Epithelial cell of alveolus of lung (primary cell): ENCODE measurements at places on chromosomes 2 and 18. TPM values are rescaled to one million over a fixed set of nuclear protein-coding genes. Genes with fewer than 3 reads are reported as not detected.

MBP gene
- total RNA-seq = 1.8 and 2.2 TPM in 2 replicates

OTOS gene
- not detected in 2 replicates for total RNA-seq

KCNJ3 gene
- total RNA-seq = not detected in 2 replicates

FOXD4L1 gene
- under 0.01 and 0.16 TPM in 2 replicates for total RNA-seq

TUBB8B gene
- total RNA-seq = not detected in 2 replicates

SETBP1 gene
- total RNA-seq = 1.8 and 10.4 TPM in 2 replicates

C2orf72 gene
- 0.08 and 0.26 TPM in 2 replicates for total RNA-seq

PXDN gene
- total RNA-seq = 438 and 509 TPM in 2 replicates

ATOH8 gene
- 5.3 and 63.2 TPM in 2 replicates for total RNA-seq

SAG gene
- not detected in 2 replicates for total RNA-seq

NLRC4 gene
- total RNA-seq = not detected in 2 replicates

RAD51AP2 gene
- under 0.01 TPM in 1 of 2 replicates, not detected in the other for total RNA-seq

RUFY4 gene
- total RNA-seq = not detected in 2 replicates

DNER gene
- total RNA-seq = 1.2 and 4.8 TPM in 2 replicates

UPP2 gene
- not detected in 2 replicates for total RNA-seq

ANO7 gene
- 1.4 and 1.6 TPM in 2 replicates for total RNA-seq

CHRND gene
- total RNA-seq = 2.7 TPM in 1 of 2 replicates, not detected in the other

KANSL1L gene
- 6.3 and 13.6 TPM in 2 replicates for total RNA-seq

LRP1B gene
- total RNA-seq = 0.13 and 1.2 TPM in 2 replicates

SANBR gene
- total RNA-seq = 7.2 TPM in 2 replicates

OSBPL6 gene
- 2.9 and 11.2 TPM in 2 replicates for total RNA-seq

STARD6 gene
- not detected in 2 replicates for total RNA-seq

RGPD8 gene
- 0.56 and 2.3 TPM in 2 replicates for total RNA-seq

ALK gene
- total RNA-seq = not detected in 2 replicates

NR4A2 gene
- total RNA-seq = 1.0 and 57.6 TPM in 2 replicates

SERPINB7 gene
- 0.91 TPM in 1 of 2 replicates, not detected in the other for total RNA-seq

PIEZO2 gene
- total RNA-seq = 21.9 and 25.4 TPM in 2 replicates

C2orf66 gene
- 0.24 TPM in 1 of 2 replicates, not detected in the other for total RNA-seq

ICA1L gene
- 1.8 and 4.9 TPM in 2 replicates for total RNA-seq

AAMP gene
- 76.4 and 116 TPM in 2 replicates for total RNA-seq

ELOA2 gene
- total RNA-seq = not detected in 2 replicates

CNGA3 gene
- total RNA-seq = not detected in 2 replicates

C2orf81 gene
- total RNA-seq = 0.72 and 2.1 TPM in 2 replicates

ACADL gene
- under 0.01 TPM in 1 of 2 replicates, not detected in the other for total RNA-seq

THSD7B gene
- 0.13 TPM in 1 of 2 replicates, not detected in the other for total RNA-seq

SALL3 gene
- 1.3 TPM in 1 of 2 replicates, not detected in the other for total RNA-seq

CDK15 gene
- total RNA-seq = 0.24 and 0.91 TPM in 2 replicates

ITGA6 gene
- 11.8 and 19.0 TPM in 2 replicates for total RNA-seq

REG1B gene
- not detected in 2 replicates for total RNA-seq

KIAA2012 gene
- total RNA-seq = not detected in 2 replicates

FBXO36 gene
- total RNA-seq = 4.3 and 9.1 TPM in 2 replicates

CCDC121 gene
- total RNA-seq = 0.40 and 1.8 TPM in 2 replicates

ACTG2 gene
- total RNA-seq = 3.5 and 53.9 TPM in 2 replicates

METTL8 gene
- 8.6 and 18.4 TPM in 2 replicates for total RNA-seq

HOXD4 gene
- total RNA-seq = not detected in 2 replicates

ALPI gene
- not detected in 2 replicates for total RNA-seq

BZW1 gene
- total RNA-seq = 278 and 528 TPM in 2 replicates

FIGN gene
- total RNA-seq = 1.0 and 5.3 TPM in 2 replicates

BOK gene
- 23.3 and 64.8 TPM in 2 replicates for total RNA-seq

AFF3 gene
- 5.7 and 6.6 TPM in 2 replicates for total RNA-seq

GULP1 gene
- 15.8 and 64.2 TPM in 2 replicates for total RNA-seq
